A549 treated with Mapracorat at 1 μM for 4 hours (cell line): ENCODE measurements at places on chromosomes 2 and 18. TPM values are rescaled to one million over a fixed set of nuclear protein-coding genes. Genes with fewer than 3 reads are reported as not detected.

The EVA1A gene
- 7.8 to 14.0 TPM (median 9.1 TPM) in 5 replicates for total RNA-seq

The SLC16A14 gene
- 0.64 to 1.2 TPM (median 0.88 TPM) in 5 replicates for total RNA-seq

The CREB1 gene
- total RNA-seq: 16.7 to 27.8 TPM (median 21.9 TPM) in 5 replicates

The SIX3 gene
- total RNA-seq: 1.2 to 2.4 TPM (median 1.9 TPM) in 5 replicates

The ALPI gene
- total RNA-seq: not detected in 5 replicates

The PECR gene
- total RNA-seq: 13.2 to 16.9 TPM (median 14.4 TPM) in 5 replicates

The RAX gene
- total RNA-seq: not detected in 5 replicates

The SERPINB3 gene
- 0.16 to 0.27 TPM in 2 of 5 replicates, not detected in the others for total RNA-seq

The IL36G gene
- total RNA-seq: not detected in 5 replicates

The APOB gene
- not detected in 5 replicates for total RNA-seq

The LYPD6 gene
- 0.05 to 0.11 TPM (median 0.08 TPM) in 5 replicates for total RNA-seq

The SLC14A1 gene
- 0.36 TPM in 1 of 5 replicates, not detected in the others for total RNA-seq
